ENCODE measurements at places on chromosomes 6 and 20.

DNA sequence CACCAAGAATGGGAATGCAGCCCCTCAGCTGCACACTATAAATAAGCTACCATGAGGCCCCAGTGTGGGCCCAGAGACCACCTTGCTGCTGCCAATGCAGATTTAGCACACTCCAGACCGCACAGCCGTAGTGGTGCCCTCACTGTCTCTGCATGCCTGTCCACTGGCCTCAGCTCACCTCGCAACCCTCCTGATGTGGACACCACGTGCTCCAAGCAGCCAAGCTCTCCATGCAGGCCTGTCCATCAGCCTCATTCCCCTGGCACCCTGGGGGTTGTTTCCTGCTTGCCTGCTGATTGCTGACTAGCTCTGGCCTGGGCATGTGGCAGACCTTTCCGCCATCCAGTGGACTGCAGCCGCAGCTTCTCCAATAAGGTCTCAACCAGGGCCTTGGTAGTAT lies 36.2 kb downstream of the ZBTB9 start:
- DNase-seq = no peak

DNA sequence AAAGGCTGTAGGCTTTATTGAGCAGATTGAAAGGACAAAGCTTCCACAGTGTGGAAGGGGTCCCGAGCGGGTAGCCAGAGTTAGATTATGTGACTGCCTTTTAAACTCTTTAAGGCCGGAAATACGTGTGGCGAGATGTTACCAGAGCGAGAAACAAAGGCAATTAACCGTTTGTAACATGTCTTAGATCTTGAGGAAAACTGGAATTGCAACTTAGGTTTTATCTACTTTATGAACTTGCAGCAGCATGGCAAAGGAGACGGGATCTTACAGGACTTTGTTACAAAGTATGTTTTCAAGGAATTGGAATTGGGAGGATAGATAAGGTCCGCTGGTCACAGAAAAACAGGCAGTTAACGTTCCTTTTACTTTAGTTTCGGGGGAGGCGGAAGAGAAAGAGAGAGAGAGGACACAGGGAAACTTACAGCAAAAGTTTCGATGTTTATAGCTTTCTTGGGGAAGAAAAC lies 594.7 kb upstream of the ADGRB3 start:
- DNase-seq = no peak

DNA sequence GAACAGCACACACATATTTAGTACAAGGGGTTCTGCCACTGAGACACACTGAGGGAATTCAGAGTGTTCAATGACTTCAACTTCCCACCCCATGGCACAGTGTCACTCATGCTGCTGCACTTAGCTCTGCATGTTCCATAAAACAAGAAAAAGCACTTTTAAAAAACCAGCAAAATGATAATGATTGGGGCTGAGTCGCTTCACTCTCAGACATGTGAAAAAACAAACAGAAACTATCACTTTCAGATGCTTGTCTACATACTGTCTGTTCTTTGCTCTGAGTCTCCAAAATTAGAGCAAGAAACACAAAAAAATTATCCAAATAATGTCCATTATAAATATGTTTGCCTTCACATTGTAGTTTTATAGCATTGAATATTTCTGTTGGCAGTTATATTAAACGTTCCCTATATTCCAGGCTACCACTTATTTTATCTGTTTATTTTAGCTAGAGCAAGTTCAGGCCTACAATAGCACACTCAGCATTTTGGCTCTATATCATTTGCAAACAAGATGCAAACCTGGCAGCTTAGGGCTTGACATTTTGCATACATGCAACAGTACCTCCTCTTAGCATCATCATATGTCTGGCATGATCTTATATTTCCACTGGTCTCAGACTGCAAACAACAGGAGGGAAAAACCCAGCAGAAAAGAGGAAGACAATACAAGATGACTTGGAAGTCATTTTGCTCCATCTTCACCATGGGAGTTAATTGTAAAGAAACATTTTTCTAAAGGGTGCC lies 398.8 kb downstream of the HACE1 start:
- no peak for DNase-seq

DNA sequence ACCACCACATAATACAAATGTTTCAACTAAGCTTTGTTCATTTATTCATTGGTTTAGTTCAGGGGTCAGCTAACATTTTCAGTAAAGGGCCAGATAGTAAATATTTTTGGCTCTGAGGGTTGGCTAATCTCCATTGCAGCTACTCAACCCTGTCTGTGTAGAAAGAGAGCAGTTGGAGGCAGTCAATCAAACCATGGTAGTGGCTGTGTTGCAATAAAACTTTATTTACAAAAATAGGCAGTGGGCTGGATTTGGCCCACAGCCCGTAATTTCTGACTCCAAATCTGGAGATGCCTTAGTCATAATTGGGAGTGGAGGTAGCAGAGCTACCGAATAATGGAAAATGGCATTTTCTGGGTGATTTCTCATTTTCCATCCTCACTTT lies 242.5 kb upstream of the ZFP64 start:
- no peak for DNase-seq

DNA sequence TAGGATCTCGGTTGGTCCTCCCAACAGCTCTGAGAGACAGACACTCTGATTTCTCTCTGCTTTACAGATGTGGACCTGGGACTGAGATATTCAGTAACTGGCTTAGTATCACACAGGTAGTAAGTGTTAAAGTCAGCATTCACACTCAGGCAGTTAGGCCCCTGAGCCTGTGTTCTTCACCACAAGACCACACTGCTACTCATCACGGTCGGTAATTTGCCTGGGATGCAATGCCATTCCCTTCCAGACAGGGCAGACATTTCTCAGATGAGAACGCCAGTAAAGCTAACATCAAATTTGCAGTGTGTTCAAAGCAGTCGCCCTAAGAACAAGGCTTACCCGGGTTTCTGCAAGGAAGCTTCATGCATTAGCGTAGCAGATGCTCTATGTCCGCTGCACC lies 39.8 kb upstream of the HIVEP1 start:
- DNase-seq = no peak

GRCh38 chr6:20946022-20946421 lies 411.8 kb downstream of the CDKAL1 start:
- DNase-seq = no peak

DNA sequence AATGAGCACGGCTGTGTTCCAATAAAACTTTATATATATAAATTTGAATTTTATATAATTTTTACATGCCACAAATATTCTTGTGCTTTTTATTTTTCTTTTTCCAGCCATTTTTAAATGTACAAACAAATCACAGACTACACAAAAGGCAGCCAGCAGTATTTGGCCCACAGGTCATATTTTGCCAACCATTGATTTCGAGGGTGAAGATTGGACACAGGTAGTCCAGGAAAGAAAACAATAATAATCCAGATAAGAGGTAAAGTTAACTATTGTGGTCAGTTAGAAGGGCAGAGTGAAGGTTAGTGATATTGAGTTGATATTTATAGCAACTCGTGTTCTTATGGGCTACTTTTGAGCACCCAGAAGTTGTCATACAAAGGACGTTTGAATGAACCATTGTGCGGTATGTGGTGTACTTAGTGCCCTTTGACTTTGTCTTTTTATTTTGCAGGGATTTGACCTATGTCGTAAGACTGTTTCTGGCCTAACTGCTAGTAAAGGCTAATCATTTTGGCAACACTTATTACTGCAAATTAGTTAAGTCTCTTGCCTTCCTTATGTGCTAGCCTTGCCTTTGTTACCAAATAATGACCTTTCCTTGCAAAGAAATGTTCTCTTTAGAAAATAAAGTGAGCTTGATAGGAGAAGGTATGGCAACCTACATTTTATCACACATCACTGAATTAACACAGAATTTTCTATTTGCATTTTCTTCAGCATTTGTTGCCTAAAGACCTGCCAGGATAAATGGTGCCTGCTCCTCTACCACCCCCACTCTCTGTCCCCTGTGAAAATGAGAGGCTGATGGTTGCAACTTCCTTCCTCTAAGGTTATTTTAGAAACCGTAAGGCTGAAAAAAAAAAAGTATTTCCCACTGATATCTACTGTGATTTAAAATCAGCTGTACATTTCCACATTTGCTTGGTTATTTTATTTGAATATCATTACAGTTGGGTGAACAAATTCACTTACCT lies 493.9 kb upstream of the SOX4 start:
- DNase-seq = no peak

GRCh38 chr20:62950741-62951140 lies 1.8 kb upstream of the SLC17A9 start:
- no peak for DNase-seq

- DNase-seq = no peak
These were observed 65.4 kb downstream of the RWDD2A start for GRCh38 chr6:83258517-83258916.

GRCh38 chr6:14656649-14657048 lies 539.1 kb downstream of the CD83 start:
- DNase-seq = no peak

DNA sequence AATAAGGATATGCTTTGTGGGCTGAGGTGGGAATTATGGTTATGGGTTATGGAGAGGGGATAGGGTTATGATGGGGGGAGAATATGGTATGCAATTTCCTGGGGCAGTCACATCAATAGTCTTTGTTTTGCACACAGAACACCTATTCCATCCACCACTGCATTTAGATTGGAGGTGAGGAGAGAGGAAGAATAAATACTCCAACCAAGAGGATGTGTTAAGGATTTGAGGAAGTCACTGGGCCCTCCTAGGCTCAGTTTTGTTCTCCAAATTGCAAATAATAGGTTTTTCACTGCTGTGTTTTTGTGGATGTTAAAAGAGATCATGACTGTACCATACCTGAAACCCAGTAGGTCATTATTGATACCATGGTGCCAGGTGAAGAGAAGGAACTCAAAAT lies 29.5 kb upstream of the SIRPG start:
- no peak for DNase-seq

GRCh38 chr6:55882718-55883569 lies 7.6 kb upstream of the BMP5 start:
- DNase-seq = no peak

GRCh38 chr6:156808287-156808686 lies 31.1 kb downstream of the ARID1B start:
- DNase-seq = no peak

GRCh38 chr6:131399433-131399832 lies 173.6 kb upstream of the ARG1 start:
- DNase-seq = no peak
